Suppressor macrophage (primary cell): ENCODE measurements at places on chromosomes 2 and 18.

DNA sequence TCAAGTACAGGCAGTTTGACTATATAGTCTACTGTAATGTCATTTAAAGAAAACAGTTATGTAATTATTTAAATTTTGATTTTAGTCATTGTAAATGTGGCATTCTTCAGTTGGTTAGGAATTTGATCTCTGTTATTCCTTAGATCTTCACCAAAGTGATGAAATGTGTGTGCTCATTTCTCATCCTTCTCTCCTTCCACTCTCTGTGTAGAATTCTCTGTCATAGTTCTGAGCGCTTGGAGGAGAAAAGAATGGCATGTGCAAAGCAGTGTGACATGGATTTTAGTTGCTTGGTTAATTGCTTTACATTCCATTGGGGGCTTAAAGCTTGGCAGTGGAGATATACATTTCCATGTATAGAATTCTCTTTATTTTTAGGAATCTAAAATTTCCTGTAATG is 14.8 kb downstream of the PIK3C3 start:
- no peak for DNase-seq

DNA sequence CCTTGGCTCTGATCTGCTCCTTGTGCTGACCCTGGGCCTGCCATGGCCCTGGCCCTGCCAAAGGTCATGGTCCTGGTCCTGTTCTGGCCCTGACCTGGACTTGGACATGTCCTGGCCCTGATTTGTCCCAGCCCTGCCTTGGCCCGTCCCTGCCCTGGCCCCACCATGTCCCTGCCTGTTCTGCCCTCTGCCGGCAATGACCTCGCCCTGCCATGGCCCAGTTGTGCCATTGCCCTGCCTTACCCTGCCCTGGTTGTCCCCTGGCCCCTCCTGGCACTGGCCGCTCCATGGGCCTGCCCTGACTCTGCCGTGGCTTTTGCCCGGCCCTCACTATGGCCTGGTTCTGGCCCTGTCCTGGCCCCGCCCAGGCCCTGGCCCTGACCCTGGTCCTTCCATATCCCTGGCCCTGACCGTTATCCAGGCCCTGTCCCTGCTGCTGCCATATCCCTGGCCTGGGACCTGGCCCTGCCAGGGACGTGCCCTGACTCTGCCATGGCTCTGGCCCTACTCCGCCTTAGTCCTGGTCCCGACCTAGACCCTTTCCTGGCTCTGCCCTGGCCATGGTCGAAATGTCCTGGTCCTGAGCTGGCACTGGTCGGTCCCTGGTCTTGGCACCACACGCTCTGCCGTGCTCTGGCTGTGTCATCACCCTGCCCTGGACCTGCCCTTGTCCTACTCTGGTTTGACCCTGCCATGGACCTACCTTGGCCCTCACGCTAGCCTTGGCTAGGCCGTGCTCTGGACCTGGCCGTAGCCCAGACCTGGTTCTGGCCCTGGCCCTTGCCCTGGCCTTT is 6.8 kb upstream of the ANKRD62 start:
- no peak for DNase-seq

DNA sequence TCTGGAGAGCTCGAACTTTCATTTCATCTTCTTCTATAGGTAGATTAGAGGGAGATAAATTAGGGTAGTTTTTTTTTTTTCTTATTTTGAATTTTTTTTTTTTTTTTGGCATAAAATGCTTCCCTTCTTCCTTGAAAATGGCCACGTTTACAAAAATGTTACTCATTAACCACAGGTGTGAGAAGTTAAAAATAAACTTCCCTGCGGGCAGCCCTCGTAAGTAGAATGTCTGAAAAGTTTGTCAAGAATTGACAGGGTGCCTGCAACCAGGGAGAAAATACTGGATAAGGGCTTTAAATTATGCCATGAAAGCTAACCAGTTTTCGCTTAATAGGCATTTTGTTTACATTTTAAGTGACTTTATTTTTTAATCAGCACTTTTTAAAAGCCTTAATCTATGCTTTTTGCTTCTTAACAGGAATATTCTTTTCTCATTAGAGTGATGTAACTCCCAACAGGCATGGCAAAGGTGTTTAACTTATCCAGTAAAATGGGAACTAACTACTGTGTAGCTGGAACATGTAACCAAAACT is 4.2 kb upstream of the FN1 start:
- DNase-seq: no peak

DNA sequence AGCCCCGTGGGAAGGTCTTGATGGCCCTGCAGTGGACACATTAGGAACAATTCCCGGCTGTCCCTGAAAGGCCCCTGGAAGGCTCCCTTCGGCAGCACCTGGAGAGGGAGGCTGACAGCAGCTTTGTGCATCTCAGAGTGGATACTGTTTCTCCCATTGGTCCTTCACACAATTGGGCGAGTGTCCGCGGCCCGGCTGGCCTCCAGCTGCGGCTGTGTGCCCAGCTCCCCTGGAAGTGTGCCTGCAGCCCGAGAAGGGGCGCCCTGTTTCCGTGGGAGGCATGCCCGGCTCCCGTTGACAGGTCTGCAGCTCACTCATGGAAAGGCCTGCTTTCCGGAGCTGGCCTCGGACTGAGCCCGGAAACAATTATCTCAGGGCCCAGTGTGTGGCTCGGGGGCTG is 103.7 kb downstream of the LPIN1 start:
- DNase-seq: no peak

DNA sequence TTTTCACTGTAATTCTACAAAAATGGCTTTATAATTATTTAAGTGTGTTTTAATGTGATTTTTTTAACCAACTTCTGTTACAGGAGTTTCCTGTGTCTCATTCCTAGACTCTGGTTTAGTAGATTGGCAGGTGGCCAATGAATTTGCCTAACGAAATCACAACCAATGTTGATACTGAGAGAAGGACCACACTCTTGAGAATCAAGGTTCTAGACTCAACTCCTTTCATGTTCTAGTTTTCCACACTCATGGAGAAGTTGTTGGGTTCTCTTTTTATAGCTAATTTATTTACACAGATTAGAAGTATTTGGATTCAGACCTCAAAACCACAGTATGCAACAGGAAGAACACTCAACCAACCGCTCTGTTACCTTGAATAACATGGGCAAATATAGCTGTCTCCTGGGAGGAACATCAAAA is 22.6 kb upstream of the USP34 start:
- no peak for DNase-seq

- DNase-seq: no peak
Measured at GRCh38 chr2:130762031-130762909, 6.9 kb downstream of the AMER3 start.

DNA sequence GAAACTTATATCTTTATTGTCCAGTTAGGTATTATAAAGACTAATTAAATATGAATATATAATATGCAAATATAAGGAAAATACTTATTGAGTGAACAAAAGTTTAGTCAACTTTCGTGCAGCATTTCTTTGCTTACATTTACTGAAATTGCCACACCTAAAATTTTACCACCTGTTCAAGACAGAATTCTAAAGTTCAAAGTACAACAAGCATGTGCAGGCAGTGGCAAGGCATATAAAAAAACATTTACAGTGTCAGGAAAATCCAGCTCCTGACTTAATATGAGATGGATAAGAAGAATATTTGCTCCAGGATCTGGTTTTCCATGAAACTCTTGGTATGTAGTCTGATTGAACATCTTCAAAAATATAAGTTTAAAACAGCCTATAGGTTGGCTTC is 4.8 kb downstream of the ITPRID2 start:
- DNase-seq: no peak

DNA sequence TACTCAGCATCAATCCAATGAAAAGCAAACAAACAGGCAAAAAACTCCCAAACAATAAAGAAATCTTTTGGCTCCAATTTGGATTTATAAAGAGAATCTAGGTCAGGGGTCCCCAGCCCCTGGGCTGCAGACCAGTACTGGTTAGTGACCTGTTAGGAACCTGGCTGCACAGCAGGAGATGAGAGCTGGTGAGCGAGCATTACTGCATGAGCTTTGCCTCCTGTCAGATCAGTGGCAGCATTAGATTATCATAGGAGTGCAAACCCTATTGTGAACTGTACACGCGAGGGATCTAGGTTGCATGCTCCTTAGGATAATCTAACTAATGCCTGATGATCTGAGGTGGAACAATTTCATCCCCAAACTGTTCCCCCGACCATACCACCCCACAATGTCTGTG is 102.2 kb downstream of the KIAA1328 start:
- no peak for DNase-seq

- DNase-seq: no peak
Measured at GRCh38 chr2:237614151-237614720, 13.2 kb upstream of the LRRFIP1 start.

- DNase-seq: no peak
Measured at GRCh38 chr2:112242384-112242783, 12.5 kb downstream of the ZC3H8 start.

DNA sequence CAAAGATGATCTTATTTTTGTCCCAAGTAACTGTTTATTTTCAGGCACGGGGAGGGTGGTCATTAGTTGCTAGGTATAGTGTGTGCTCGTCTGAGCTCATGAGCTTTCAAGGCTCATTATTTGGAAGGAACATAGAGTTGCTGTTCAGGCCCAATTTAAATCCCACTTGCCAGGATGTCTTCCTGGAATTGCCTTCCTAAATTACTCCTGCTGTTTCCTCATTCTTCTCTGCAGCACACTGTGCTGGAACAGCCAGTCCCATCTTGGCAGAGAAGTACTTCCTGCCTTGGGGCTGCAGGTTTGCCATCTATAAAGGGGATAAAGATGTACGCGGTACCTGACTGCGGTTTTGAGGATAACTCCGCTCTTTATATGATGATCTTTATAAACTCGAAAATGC is 37.3 kb downstream of the GREB1 start:
- no peak for DNase-seq

DNA sequence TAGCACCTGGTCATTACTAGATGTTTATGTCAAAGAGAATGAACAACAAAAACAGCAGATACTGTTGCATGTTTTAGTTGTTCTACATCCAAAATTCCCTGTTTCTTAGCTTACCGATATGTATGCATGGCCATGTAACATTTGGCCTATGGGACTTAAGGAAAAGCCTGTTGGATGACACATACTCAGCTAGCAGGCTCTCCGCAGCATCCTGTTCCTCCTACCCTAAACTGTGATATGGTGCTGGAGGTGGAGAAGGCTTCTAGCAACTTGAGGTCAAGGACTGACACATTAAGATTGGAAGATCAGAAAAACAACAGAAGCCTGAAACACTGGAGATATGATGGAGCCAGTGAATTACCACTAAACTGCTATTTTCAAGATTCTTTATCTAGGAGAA is 537.8 kb downstream of the LRRTM4 start:
- DNase-seq: no peak

- peak; percentile 43 for DNase-seq
Measured at GRCh38 chr2:179235463-179236108, 29.0 kb downstream of the SESTD1 start.

DNA sequence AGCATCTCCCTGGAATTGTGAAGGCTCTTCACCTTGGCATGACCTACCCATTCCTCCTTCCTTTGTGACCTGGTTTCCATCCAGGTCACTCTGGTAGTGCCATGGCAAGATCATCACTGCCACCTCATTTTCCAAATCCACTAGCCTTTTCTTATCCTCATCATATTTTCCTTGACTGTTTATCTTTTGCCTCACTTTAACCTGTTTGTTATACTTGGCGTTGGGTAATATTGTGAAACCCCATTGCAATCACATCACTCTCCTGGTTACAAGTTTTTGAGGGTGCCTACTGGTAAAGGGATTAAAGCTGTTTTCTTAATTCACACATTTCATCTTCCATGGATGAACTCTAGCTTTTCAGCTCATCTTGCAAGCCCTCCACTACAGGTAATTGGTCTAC is 39.1 kb upstream of the IGFBP2 start:
- DNase-seq: no peak

DNA sequence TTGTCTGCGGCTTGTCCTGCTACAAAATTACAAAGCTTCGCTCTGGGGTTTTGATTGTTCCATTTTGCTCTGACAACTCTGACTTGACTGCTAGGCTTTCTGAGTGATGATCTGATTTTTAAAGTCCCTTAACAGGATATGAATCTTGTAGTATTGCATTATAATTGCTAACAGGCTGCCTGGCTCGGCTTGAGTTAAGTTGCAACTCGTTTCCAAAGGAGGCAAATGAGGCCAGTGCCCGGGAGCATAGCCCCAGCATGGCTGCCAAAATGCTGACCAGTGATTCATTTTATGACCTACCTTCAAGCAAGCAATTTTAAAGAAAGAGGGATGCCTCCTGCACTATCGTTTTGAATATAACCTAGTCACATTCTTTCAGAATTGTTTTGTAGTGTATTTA is 135.4 kb downstream of the COL6A3 start:
- DNase-seq: no peak

GRCh38 chr18:58603375-58604067 is 25.4 kb downstream of the ALPK2 start:
- DNase-seq: peak; percentile 22
